ENCODE measurements at places on chromosomes 7 and 10.

GRCh38 chr10:126235091-126235978 is 152.9 kb downstream of the ADAM12 start:
- no peaks in the 10 kb centered on the region for H3K4me1 ChIP-seq
- H3K27ac ChIP-seq, result no peak overlapping the region
- H3K27me3 ChIP-seq, result no peaks in the 10 kb centered on the region
- H3K4me3 ChIP-seq, result no peak overlapping the region
- H3K36me3 ChIP-seq, result no peaks in the 10 kb centered on the region
- no peak for DNase-seq

DNA sequence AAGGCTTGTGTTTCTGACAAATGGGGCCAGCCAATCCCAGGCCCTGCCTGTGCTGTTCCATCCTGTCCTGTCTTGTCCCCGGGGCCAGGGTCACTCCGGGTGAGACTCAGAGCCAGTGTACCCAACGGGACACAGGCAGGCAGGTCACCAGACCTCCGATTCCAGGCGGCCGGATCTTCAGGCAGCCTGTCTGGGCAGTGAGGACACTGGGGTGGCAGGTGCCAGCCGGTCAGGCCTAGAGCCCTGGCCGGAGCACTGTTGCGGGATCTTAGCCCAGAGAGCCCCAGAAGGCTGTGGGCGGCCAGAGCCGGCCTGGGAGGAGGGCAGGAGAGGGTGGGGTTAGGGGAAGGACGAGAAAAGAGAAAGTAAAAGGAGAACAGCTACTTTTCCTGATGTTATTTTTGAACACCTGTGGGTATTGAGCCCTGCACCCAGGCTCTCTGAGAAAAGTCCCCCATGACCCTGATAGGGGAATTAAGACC is 134.3 kb upstream of the TNRC18 start:
- H3K36me3 ChIP-seq, result no peaks in the 10 kb centered on the region
- peak overlapping the region; percentile 40 for H3K4me3 ChIP-seq
- peaks cover 2% of the 10 kb centered on the region for H3K27me3 ChIP-seq
- H3K27ac ChIP-seq, result peak overlapping the region; percentile 57

- no peak overlapping the region for H3K27ac ChIP-seq
- no peaks in the 10 kb centered on the region for H3K36me3 ChIP-seq
- peaks cover 5% of the 10 kb centered on the region for H3K27me3 ChIP-seq
- no peaks in the 10 kb centered on the region for H3K4me1 ChIP-seq
Measured at GRCh38 chr7:127514499-127514898, 70.9 kb downstream of the GCC1 start.

GRCh38 chr10:132451506-132452215 is 54.7 kb downstream of the PWWP2B start:
- no peak overlapping the region for H3K4me3 ChIP-seq
- H3K27me3 ChIP-seq, result no peaks in the 10 kb centered on the region
- H3K36me3 ChIP-seq, result no peaks in the 10 kb centered on the region
- H3K4me1 ChIP-seq, result peaks cover 51% of the 10 kb centered on the region
- H3K27ac ChIP-seq, result peak overlapping the region; percentile 79

- H3K27ac ChIP-seq, result no peak overlapping the region
- no peaks in the 10 kb centered on the region for H3K4me1 ChIP-seq
- no peak for DNase-seq
- H3K36me3 ChIP-seq, result no peaks in the 10 kb centered on the region
Measured at GRCh38 chr10:46995234-46995633, 84.0 kb downstream of the PTPN20 start.

DNA sequence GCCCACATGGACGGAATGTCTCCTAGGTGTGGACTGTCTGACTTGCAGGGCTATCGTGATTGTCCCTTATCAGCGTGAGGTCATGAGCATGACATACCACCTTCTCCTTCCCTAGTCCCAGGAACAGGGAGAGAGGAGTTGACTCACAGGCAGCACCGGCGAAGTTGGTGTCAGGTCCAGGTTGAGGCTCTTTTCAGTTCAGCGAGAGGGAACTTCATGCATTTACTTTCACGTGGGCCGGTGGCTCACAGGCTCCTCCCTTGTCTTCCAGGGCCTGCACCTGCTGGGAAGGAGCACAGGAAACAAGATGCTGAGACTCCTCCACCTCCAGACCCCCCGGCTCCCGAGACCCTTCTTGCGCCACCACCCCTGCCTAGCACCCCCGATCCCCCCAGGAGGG is 46.1 kb downstream of the PROSER2 start:
- no peak for DNase-seq
- no peaks in the 10 kb centered on the region for H3K36me3 ChIP-seq
- no peak overlapping the region for H3K4me3 ChIP-seq
- H3K27me3 ChIP-seq, result no peaks in the 10 kb centered on the region
- no peak overlapping the region for H3K27ac ChIP-seq

DNA sequence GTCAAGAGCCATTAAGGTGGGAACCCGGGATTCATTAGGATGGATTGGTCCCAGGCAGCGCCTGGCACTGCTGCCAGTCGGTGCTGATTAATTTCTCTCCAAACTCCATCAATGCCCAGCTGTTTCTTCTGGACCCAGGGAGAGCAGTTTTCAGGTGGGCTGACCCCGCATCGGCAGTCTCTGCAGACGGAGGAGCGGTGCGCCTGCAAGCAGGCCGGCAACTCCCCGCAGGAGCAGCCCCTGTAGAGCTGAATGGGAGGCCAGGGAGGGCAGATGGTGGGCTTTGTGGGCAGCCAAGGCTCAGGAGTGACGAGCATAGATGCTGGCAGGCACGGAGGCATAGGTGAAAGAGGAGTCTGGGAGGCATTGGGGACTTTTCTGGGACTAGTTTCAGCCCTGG is 56.5 kb downstream of the CDH23 start:
- no peaks in the 10 kb centered on the region for H3K36me3 ChIP-seq
- no peaks in the 10 kb centered on the region for H3K4me1 ChIP-seq
- H3K4me3 ChIP-seq, result no peak overlapping the region
- no peak overlapping the region for H3K27ac ChIP-seq

- no peak overlapping the region for H3K4me3 ChIP-seq
- no peaks in the 10 kb centered on the region for H3K27me3 ChIP-seq
- DNase-seq, result no peak
- H3K27ac ChIP-seq, result no peak overlapping the region
- H3K4me1 ChIP-seq, result no peaks in the 10 kb centered on the region
- H3K36me3 ChIP-seq, result no peaks in the 10 kb centered on the region
Measured at GRCh38 chr10:118845776-118846175, 91.0 kb upstream of the CACUL1 start.

GRCh38 chr10:30420266-30420665 is 13.7 kb upstream of the MAP3K8 start:
- no peak overlapping the region for H3K4me3 ChIP-seq
- peaks cover 11% of the 10 kb centered on the region for H3K4me1 ChIP-seq
- no peak for DNase-seq
- H3K36me3 ChIP-seq, result no peaks in the 10 kb centered on the region

- no peak for DNase-seq
- H3K27me3 ChIP-seq, result no peaks in the 10 kb centered on the region
- H3K27ac ChIP-seq, result no peak overlapping the region
- H3K4me3 ChIP-seq, result no peak overlapping the region
Measured at GRCh38 chr7:33726582-33726981, 178.8 kb upstream of the BMPER start.

DNA sequence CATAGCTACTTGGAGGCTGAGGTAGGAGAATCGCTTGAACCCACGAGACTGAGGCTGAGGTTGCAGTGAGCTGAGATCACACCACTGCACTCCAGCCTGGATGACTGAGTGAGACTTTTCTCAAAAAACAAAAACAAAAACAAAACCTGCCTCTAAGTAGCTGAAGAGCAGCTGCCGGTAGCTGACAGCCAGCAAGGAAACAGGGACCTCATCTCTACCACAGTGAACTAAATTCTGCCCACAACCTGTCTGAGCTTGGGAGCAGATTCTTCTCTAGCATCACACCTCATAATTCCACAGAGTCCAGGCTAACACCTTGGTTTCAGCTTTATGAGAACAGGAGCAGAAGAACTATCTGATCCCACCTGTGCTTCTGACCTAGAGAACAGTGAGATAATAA is 246.2 kb downstream of the KCND2 start:
- no peak overlapping the region for H3K27ac ChIP-seq
- H3K27me3 ChIP-seq, result no peaks in the 10 kb centered on the region
- no peak for DNase-seq
- H3K4me3 ChIP-seq, result no peak overlapping the region
- no peaks in the 10 kb centered on the region for H3K4me1 ChIP-seq
- no peaks in the 10 kb centered on the region for H3K36me3 ChIP-seq

- no peaks in the 10 kb centered on the region for H3K27me3 ChIP-seq
- H3K4me1 ChIP-seq, result no peaks in the 10 kb centered on the region
- no peak overlapping the region for H3K27ac ChIP-seq
Measured at GRCh38 chr10:1022413-1022812, 3.2 kb downstream of the IDI2 start.

DNA sequence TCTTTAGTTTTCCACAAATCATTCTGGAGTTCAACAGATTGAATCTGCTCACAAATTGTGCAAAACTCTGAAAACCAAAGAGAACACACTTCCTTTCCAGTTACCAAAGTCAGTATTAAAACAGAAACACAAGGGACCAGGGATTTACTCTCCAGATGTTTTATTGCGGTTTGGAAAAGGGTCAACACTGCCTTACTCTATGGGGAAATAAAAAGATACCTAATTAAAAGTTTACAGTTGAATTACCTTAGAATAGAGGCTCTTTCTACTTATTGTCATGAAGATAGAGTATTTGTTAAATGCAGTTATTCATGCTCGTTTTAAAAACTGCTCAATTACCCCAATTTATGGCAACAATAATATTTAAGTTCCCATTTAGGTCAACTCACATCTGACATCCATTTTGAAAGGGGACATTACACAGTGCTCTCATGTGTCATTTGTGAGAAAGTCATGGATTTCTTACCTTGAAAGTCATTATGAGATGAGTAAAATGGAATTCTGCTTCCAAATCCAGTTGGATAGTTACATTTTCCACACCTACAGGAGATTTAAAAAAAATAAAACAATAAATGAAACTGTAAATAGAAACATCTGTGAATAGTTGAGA is 8.4 kb downstream of the LAMB1 start:
- no peak for DNase-seq
- no peak overlapping the region for H3K27ac ChIP-seq
- no peaks in the 10 kb centered on the region for H3K4me1 ChIP-seq
- peaks cover 12% of the 10 kb centered on the region for H3K27me3 ChIP-seq
- H3K36me3 ChIP-seq, result no peaks in the 10 kb centered on the region
- H3K4me3 ChIP-seq, result no peak overlapping the region

DNA sequence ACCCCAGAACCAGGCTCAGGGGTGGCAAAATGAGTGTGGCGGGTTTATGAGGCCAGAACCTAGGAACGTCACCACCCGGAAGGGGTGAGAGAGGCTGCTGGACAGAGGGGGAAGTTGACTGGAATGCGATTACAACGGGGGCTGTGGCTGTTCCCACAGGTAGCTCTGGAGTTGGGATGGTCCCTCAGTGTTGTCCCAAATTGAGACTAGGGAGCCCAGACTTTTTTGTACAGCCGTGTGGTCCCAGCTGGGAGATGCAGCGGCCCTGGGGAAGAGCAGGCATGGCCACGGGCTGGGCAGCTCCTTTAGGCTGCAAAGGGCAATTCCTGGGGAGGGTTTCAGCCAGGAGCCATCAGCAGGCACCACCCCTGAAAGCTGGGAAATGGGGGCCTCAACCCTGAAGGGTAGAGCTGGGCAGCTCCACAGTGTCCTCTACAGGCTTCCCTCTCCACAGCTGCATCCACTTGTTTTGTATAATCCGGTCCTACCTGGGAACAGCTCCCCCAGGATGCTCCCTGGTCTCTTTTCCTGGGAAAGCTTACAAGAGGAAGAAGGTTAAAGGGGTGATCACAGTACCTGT is 11.0 kb upstream of the GDF10 start:
- H3K4me3 ChIP-seq, result no peak overlapping the region
- H3K27me3 ChIP-seq, result no peaks in the 10 kb centered on the region
- no peak overlapping the region for H3K27ac ChIP-seq
- peaks cover 29% of the 10 kb centered on the region for H3K4me1 ChIP-seq

DNA sequence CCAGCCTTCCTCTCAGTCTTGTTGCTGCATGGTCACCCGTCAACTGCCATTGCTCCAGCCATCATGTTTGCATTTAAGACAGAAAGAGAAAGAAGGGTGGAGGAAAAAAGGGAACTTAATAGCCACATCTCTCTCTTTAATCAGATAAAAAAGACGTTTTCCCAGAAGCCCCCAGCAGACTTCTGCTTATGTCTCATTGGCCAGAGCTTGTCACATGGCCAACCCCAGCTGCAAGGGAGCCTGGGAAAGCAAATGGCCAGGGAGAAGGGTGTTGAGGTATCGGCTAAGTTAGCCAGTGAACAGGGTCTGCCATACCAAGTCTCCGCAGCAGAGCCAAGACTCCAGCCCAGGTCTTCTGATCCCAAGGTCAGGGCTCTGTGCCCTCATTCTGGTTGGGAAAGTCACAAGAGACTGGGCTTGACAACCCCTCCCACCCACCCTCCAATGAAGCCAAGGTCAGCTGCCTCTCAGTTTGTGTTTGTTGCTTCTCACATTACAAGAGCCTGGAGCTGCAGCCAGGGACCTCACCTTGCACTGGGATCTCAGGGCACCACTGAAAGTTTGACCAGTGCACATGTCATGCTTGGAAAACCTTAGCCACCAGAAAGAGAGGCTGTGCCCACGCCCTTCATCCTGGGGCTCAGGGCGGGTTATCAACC is 80.3 kb upstream of the LYZL2 start:
- no peaks in the 10 kb centered on the region for H3K27me3 ChIP-seq
- H3K27ac ChIP-seq, result no peak overlapping the region
- DNase-seq, result no peak
- H3K36me3 ChIP-seq, result no peaks in the 10 kb centered on the region

DNA sequence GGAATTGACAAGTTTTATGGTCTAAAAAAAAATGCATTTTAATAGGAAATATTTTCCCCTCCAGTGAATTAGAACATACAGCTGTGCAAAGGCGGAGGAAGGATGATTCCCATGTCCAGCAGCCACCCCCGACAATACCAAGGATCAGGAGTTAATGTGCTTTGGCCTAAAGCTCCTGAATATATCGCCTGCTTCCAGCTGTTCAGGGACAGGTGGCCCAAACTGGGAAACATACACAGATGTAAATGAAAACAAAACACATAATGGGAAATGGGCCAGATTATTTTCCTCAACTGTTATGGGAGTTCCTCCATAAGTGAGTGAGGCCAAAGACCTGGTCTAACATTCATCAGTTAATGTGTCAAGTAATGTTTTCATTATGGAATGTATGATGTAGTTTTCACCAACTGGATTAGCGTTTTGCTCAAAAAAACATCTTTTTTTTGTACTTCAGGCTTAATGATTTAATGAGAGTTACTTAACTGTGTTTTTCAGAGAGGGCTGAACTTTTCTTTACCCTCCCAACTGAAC is 55.1 kb upstream of the LAMB1 start:
- no peak for DNase-seq
- H3K27ac ChIP-seq, result no peak overlapping the region
- H3K27me3 ChIP-seq, result no peaks in the 10 kb centered on the region
- H3K36me3 ChIP-seq, result no peaks in the 10 kb centered on the region
